ENCODE measurements at places on chromosomes 12 and 14.

DNA sequence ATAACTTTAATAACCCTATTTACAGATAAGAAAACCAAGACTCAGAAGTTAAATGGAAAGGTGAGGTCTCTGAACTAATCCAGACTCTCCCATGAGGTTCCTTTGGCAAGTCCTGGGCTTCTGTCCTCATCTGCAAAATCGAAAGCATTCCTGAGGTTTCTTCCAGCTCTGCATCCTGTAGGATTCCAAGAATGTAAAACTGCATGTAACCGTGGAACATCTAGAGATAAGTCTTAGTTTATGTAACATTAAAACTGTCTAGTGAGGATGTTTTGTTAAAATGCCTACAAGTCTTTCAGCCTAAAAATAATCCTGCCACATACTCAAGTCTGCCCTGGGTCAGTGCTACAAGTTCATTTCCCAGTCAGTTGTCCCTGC is 7.3 kb upstream of the ITFG2 start:
- DNase-seq: peak; percentile 55

DNA sequence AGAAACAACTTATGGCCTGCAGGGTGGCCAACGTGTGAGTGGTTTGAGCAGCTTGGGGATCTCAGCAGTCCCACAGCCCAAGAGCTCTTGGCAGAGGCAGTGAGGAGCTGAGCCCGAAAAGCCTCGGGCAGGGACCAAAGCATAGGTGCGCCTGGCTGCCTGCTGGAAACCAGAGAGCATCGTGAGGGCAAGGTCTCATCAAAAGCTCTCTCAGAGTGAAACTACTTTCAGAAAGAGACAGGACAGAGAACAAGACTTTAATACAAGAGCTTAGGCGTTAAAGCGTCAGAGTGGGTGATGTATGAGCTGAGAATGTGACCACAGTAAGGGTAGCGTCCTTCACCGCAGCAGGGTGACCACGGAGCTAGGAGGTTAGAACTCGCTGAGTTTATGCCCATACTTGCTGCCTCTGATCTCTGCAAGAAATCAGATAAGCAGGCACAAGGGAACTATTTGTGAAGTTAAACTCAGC is 30.8 kb downstream of the LGMN start:
- peak; percentile 38 for DNase-seq

- no peak for DNase-seq
Measured at GRCh38 chr12:109793411-109793810, 39.8 kb downstream of the TRPV4 start.

DNA sequence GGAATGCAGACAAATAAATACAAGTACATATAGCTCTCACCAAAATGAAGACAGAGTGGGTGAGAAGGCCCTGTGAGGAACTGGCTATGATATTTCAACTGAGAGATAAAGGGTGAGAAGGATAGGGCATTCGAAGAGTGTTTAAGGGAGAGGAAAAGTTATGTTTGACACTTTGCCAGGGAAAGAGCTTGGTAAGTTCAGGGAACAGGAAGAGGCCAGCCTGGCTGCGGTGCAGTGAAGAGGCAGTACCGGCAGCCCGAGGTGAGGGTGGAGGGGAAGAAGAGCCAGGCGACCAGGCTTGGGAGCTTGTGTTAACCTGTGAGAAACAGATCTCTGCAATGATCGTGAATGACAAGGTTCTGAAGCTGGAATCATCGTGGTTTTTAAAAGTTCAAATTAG is 84.7 kb upstream of the RFX4 start:
- DNase-seq: peak; percentile 29

DNA sequence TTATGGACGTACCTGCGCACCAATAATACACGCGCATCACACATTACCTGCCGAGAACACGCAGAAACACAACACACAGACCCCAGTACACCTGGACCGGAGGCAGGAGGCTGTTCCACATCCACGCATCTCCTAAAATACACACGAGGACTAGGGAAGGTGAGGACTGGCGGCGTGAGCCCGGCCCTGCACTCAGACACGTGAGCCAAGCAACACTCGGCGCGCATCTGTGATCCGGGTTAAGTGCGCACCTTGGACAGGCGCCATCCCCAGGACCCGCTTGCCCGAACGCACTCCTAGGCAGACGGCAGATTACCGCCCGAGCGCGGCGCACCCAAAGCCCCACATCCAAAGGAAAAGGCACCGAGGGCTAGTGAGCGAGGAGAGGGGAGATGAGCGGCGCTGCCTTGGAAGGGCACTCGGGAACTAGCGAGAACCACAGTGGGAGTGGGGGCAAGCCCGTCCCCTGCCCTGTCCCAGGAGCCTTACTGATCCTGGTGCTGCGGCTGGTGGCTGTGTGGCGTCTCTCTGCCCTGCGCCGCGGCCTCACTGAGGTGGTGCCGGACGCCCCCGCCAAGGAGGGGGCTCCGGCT is 417 bp downstream of the GLS2 start:
- DNase-seq: peak; percentile 49

GRCh38 chr14:52124791-52125684 is 56.2 kb upstream of the NID2 start:
- DNase-seq: peak; percentile 66

- no peak for DNase-seq
Measured at GRCh38 chr12:119589097-119589496, 4.5 kb upstream of the TMEM233 start.

DNA sequence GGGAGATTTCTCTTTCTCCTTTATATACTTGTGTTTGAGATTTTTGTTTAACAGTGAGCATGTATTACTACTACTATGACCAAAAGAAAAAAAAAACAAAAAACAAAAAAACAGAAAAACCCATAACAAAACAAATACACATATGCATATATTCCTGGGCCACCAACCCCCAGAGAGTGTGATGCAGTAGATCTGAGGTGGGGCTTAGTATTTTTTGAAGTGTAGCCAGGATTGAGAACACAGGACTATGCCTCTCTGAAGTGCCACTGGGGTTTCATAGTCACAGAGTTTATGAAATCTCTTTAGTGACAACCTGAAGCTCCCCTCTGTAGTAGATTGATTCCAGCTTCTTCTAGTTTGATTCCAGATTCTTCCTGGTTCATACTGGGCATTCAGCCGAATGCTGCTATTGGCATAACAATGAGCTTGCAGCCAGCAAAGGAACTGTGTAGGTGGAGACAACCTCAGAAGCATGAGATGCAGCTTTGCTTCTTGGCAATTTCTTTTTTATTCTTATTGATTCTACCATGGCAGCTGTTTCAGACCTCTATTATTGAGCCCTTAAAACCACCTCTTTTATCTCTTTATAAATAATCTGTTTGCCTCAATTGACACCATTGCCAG is 15.5 kb upstream of the ANO4 start:
- DNase-seq: peak; percentile 45

DNA sequence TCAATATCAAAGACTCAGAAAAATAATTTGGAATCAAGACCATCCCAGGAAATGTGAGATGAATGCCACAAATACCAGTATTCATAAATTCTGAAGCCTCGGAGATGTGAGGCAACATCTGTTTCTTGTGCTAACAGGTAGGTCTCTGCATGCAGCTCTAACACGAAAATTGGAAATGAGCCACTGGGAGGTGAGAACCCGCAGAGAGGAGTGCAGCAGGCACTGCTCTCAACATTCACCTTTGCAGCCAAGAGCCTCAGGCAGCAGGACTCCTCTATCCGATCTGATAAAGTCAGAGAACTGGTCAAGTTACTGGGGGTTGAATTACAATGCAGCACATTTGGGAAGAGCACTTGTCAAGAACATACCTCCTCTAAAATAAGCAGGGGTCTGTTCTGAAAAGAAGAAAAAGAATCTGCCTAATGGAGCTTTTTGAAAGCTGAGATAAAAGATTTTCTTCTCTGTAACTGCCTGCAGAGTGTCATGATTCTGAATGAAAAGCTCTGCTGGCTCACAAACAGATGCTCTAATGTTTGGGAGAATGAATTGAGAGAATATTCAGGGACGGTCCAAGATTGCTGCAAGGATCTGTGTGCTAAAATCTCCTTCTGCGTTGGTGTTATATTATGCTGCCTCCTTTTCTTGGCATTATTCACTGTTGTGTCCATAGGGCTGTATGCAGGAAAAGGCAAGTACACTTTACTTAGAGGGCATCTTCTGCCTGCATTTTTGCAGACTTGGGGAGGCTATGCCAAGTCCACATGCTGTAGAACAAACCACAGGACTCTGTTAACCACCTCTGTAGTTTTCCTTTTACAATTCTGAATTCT is 209.6 kb upstream of the KRR1 start:
- peak; percentile 63 for DNase-seq

DNA sequence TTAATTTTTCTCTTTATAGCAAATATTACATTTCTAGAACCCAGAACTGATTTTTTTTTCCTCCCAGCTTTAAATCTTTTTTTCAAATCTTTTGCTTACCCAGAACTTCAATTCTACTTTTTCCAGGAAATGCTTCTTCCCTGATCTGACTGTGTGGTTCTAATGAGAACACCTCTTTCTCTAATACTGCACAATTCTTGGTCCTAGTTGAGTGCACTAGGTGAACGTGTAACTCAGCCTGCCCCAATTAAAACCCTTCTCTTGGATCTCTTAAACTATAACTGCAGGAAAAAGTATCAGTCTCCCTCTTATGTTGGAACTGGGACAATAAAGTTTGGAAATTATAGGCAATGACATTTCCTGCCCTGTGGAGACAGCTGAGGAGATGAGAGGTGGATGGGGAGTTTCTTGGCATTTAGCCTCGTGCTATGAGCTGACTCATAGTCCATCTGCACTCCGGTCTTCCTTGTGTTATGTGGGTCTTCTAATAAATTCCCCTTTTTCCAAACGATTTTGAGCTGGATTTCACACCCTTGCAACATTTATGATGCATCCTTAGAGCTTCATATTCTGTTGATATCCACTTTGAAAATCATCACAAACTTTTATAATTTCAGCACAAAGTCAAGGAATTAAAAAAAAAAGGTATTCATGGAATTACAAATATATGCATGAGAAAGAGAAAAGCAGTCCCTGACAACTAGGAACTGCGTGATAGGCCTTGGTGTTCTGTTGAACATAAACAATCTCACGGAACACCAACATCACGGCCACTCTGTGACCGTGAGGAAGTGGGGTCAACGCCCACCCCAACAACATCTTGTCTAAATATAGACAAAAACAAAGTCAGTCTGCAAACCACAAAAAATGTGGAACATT is 52.4 kb downstream of the BRMS1L start:
- peak; percentile 85 for DNase-seq

All from astrocyte of the hippocampus (primary cell).